ENCODE measurements at places on chromosomes 13 and 19.

DNA sequence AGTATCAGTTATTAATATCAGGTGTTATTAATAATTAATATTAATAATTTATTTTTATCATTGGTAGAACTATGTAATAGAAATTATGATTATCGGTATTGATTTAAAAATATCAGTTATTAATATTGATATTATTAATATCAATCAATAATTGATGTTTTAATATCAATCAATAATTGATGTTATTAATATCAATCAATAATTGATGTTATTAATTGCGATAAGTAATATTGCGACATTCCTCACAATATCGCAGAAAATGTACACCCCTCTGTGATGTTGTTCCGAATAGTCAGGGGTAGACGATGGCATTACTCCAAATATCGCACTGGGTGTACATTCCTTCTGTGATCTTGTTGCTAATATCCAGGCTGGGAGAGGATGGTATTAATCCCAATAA, 3.7 kb upstream of the RGCC start:
- no peak for DNase-seq

DNA sequence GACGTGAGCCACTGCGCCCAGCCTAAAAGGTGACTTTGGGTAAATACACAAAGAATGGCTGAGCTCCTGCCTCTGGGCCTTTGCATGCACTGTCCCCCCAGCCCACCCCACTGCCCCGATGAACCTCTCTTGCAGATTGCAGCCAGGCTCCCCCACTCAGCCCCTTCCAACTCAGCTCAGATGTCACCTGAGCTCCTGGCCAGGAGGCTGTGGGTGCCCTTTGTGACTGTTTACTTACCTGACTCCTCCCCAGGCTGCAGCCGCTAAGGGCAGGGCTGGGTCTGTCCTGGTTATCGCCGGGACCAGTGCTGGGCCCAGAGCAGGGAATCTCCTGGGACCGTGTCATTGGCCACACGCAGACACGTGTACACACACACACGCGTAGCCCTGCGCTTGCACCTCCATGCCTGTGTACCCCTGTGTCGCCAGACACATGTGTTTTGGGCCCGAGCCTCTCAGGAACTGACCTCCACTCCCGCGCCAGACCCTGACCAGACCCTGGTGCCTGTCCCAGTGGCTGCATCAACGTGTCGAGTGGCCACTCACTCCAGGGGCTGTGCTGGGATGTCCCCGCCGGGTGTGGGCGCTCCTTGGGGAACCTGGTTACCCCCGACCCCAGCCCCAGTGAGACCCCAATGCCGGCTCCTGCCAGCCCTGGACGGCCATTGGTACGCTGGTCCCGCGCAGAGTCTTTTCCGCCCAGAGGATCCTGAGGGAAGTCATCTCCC, 18.7 kb downstream of the EFNA2 start:
- DNase-seq: no peak

DNA sequence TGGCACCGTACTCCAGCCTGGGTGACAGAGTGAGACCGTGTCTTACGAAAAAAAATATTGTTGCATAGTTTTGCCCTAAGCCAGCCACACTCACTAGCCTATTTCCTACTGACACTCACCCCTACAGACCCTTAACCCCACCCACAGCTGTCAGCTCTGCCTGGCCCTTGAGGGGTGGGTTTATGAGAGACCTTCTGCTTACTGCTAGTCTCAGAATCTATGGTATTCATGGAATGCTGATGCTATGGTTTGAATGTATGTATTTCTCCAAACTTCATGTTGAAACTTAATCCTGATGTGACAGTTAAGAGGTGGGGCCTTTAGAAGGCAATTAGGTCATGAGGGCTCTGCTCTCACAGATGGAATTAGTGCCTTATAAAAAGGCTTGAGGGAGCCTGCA, 79.2 kb upstream of the LRCH1 start:
- DNase-seq: no peak

DNA sequence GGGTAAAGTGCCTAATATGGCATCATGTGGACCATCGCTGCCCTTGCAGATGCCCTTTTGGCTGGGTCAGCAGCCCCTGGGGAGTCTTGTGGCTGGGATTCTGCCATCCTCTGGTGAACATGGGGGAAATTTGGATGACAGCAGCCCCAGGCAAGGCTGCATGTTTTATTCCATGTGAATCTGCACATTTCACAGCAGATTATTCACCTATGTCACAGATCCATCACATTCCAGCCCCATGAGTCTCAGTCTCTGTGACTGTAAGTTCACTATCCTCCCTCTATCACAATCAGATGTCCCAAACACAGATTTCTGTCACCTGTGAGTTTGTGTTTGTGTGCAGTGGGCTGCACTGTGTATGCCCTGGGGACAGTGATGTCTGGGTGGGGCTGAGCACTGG, 36.8 kb upstream of the PSG9 start:
- DNase-seq: no peak

GRCh38 chr13:25657157-25657556, 285.4 kb downstream of the ATP8A2 start:
- DNase-seq: peak; percentile 37

- no peak for DNase-seq
Observed at GRCh38 chr13:66237411-66238062, 992.6 kb downstream of the PCDH9 start.

GRCh38 chr19:50380751-50381151, 3.4 kb upstream of the POLD1 start:
- no peak for DNase-seq

DNA sequence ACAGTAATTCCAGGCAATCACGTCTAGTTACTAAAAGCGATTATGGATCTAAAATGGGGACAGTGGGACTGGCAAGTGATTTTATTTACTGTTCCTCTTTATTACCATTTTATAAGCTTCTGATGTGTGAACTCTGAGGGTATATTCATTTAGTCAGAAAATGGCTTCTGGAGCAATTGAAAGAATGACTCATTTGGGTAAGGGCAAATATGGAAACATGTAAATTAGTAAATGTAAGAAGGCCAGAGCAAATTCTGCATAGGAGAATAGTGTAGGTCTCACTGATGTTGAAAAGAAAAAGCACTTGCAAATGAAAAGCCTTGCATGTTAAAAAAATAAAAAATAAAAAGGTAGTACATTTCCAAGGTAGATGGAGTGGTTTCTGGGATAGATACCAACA, 262.2 kb downstream of the KLF5 start:
- no peak for DNase-seq

GRCh38 chr19:12953138-12953798, 3.8 kb downstream of the GADD45GIP1 start:
- no peak for DNase-seq

DNA sequence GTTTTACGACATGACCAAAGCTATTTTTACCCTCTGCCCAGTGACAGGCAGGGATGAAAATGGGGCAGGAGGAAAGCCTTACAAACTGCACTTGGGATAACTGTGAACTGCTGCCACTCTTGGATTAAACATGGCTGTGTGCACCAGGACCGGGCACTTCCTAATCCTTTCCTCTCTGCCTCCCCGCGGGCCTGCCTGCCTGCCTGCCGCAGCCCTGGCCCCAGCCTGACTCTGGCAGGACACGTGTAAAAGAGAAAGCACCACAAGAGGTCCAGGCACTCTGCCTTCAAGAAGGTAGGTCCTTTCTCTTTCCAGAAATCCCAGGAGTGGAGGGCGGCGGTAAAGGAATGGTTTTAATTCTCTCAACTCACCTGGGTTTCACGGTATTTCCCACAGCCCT, 4.8 kb downstream of the TSHZ3 start:
- DNase-seq: no peak

All from right kidney (tissue), 9 donors.